ENCODE measurements at places on chromosomes 6 and 20.

- no peak for DNase-seq
Observed at GRCh38 chr6:15267221-15267620, 21.4 kb downstream of the JARID2 start.

GRCh38 chr6:145278163-145278807 lies 457.0 kb downstream of the EPM2A start:
- no peak for DNase-seq

DNA sequence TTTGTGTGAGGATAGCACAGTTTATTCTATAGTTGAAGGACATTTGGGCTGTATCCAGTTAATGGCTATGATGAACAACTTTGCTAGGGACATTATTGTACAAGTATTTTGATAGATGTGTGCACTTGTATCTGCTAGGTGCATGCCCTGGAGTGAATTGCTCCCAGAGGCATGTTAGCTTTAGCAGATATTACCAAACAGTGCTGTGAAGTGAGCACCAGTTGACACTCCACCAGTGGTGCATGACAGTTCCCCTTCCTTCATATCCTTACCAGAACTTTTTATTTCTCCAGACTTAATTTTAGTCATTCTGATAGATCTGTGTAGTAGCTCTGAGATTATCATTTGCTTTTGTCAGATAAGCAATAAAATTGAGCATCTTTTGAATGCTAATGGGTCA lies 48.9 kb upstream of the ENPP5 start:
- DNase-seq = no peak

- DNase-seq = no peak
Observed at GRCh38 chr6:65728879-65729479, 22.0 kb upstream of the EYS start.

- DNase-seq = no peak
Observed at GRCh38 chr20:3227506-3227905, 11.5 kb downstream of the SLC4A11 start.

DNA sequence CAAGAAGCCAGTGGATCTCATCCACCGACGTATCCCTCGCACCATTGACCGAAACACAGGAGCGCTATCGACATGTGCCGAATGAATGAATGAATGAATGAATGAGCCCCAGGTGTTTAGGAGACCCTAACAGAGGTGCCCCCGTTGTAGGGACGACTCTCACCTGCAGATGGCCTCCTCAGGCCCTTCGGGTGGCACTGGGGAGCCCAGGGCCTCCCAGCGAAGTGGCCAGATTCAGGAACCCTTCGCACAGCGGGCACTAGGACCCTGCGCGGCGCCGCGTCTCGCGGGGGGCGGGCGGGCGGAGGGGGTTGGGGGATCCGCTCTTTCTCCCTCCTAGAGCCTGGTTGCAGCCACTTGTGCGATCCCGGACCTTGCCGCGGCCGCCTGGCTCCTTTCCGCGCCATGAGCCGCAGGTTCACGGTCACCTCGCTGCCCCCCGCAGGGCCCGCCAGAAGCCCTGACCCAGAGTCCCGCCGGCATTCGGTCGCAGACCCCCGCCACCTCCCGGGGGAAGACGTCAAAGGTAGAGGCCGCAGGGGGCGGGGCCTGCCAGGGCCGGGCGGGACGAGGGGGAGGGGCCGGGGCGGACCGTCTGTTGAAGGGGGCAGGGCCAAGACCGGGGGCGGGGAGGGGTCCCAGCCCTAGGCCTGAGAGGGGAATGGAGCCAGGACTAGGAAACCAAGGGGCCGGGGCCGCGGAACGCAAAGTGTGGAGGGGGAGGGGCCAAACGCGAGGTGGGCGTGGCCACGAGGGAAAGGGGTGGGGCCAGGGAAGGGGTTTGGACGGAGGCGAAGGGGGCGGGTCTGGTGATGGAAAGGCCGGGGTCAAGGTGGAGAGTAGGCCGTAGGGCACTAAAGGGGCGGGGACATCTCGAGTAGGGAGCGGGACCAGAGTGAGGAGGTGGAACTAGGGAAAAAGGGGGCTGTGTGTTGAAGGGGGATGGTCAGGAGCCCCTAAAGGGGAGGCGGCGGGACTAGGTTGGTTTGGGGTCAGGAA lies 7.4 kb upstream of the SLC12A5 start:
- DNase-seq = peak; percentile 82
